ENCODE measurements at places on chromosomes 3 and 15.

DNA sequence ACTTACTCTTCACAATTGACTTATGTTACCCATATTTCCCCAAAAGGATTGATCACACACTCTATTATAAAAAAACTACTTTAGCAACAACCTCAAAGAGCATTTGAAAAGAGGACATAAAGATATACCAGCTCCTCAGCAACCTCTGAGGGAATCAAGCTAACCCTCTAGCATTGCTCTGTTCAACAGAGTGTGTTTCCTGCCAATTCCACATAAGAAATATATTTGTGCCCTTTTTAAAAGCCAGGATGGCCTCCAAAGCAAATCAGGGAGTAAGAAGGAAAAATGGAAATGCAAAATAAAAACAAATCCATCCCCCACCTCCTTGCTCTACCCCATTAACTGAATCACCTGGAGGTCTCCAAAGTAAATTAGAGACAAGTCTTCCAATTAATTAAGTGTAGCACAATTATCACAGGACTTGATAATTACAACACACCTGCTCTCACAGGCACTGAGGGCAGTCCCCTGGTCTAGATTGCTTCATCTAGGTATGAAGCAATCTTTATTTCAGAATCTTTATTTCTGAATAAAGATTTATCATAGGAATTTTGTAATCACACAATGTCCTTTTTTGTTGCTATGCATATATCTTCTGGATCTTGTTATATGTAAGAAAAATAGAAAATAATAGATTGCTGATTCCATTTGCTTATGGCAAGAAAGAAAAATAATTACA, 34.8 kb downstream of the GPR176 start:
- peak; percentile 22 for DNase-seq

- no peak for DNase-seq
These were observed 5.4 kb downstream of the ACOX2 start for GRCh38 chr3:58531555-58531954.

- DNase-seq: peak; percentile 52
These were observed 1165.1 kb downstream of the ROBO2 start for GRCh38 chr3:78204977-78205376.

DNA sequence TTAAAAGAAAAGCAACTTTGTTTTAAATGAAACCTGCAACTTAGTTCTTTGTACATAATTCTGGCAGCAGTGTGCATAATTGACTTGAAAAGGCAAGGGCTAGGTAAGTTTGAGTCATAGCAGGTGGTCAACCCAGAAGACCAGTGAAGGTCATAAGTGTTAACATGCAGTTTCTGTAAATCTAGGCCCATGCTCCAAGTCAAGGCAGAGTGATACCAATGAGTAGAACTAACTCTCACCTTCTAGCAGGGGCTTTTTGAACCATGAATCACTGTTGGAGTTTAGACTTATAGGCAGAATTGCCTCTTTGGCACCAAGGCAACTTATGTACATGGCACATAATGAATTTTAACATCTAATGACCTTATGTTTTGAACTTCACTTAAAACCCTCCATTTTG, 29.5 kb upstream of the IL20RB start:
- DNase-seq: no peak

Data from GM23248 (cell line).